ENCODE measurements at places on chromosomes 12 and 14. TPM values are rescaled to one million over a fixed set of nuclear protein-coding genes. Genes with fewer than 3 reads are reported as not detected.

DNA sequence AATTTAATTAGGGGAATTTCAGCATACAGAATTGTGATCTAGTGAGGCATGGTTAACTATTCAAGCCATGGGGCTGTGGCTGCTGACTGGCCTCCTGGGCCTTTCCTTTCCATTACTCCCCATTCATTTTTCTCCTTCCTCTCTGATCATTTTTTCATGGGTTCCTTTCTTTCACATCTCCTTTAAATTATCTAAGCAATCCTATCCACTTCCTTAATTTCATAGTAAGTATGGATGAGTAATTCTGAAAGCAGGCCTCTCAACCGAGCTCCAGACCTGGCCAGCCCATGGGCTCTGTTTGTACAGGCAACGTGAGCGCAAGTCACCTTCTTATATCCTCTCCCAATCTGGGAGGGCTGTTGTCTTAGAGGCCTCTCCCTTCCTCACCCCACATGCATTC, 13.4 kb downstream of the CKAP4 start:
- DNase-seq: no peak

SLC35F4 gene
- not detected for total RNA-seq

ANO4 gene
- total RNA-seq: 0.09 TPM

DNA sequence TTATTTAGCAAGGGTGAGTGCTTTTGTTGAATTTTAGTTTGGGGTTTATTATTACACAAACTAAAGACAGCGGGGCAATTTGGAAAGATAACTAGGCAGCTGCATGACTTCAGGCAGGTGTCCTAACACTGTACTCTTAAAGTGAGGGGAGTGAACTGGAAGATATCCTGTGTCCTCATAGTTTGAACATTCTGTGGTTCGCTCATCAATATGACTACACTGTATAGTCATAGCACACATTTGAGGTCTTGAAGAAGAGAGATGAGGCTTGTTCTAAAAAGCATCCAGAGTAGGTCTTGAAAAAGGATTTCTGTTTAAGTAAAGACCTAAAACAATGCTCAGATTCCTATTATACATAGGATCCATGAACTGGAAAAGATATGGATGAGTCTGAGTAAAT, 1.7 kb upstream of the MAP3K9 start:
- DNase-seq: no peak

ARHGEF40 gene
- 7.1 TPM for total RNA-seq

DNA sequence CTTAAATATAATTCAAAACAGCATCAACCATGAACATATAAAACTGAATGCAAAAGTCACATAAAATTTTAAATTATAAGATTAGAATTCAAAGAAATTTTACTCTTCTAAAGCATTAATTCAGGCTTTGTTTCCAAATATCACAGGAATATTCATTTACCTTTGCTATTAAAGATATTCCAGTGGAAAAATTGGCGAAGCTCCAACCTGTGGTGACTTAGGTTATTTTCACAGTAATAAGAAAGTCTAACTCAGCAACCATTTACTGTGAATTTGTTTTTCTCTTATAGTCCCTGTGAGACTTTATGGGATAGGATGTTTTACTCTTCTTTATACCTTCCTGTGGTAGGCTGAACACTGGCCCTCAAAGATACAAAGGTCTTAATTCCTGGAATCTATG, 3.2 kb downstream of the WDR89 start:
- no peak for DNase-seq

DNA sequence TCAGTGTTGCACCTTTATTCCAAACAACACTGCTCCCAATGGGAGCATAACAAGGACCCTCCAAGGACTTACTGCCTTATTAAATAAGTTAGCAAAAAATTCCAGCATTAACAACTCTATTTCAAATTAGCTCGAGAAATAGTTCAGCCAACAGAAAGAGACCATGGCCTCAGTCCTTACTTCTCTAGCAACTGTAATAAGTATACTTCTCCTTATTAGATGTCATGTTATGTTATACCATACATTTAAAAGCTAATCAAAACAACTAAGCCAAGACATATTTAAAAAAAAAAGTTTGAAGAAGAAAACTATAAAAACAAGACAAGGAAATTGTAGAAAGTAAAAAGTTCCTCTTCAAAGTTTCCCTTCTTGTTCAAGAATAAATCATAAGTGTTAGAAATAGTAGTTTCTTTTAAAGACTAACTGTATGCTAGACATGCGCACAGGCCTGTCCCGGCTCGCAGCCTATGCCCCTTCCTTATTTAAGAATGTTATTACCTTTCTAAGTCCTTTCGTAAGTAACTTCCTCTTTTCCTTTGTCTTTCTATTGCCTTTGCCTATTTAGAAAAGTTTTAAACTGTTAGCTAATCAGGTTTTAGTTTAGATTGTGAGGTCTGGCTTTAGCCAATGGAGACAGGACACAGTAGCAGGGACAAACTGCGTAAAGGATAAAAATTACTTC, 68.6 kb downstream of the RESF1 start:
- DNase-seq: no peak

DNA sequence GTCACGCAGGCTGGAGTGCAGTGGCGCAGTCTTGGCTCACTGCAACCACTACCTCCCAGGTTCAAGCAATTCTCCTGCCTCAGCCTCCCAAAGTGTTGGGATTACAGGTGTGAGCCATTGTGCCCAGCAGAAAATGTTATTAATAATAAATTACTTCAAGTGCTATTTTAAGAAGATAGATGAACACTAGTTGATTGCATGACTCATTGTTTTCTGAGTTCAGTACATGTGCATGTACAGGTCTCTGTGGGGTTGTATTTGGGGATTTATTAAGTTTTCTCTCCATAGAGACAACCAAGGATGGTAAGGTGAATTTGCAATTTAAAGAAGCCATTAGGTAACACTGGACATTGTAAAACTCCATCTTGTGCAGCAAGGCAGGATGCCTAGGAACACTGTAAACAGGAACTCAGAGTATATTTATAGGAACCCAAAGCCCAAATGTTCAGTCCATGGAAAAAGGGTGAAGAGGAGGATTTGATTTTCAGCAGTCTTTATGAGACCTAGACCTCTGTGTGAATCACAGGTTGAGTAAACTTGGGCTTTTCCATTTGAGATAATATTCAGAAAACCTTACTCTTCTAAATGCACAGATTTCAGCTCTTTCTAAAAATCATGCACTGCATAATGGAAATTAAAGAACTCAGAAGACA, 49.3 kb upstream of the TMPO start:
- DNase-seq: no peak

ANG gene
- 23.6 TPM for total RNA-seq

HCAR3 gene
- total RNA-seq: 0.32 TPM

DNA sequence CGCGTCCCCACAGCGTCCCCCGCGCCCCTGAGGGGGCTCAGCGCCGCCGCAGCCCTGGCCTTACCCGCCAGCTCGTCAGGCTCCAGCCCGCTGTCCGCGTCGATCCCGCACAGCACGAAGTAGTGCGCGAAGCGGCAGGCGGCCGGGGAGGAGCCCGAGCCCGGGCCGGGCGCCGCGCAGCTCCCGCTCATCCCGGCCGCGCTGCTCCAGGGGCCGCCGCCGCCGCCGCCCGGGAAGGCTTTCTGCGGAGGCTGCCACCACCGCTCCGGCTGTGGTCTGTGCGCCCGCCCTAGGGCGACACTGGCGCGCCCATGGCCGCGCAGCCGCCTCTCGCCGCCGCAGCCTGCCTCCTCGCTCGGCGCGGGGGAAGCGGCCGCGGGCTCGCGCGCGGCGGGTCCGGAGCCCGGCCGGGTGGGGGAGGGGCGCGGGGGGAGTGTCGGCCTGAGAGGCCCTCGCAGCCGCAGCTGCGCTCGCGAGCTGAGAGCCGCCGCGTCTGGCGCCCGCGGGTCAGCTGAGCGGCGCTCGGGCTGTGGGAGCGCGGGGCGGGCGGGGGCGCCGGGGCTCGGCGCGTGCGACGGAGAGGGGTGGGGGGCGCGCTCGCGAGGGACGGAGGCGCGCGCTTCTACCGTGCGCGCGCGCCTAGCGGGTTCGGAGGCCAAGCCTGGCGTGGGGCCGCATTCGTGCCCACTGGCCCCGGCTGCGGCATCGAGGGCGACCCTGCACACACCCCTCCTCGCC, at the start of gene DENND5B:
DENND5B (minus strand) TSS at position 495 of the 738 bp plus-strand sequence; CDS start at position 191, 304 bp downstream.
- DNase-seq: peak; percentile 90

All from Caco-2 (cell line).